Prostate gland (tissue), 2 donors: ENCODE measurements at places on chromosomes 3 and 15.

GRCh38 chr3:44003801-44004200 is 237.9 kb upstream of the TOPAZ1 start:
- DNase-seq = no peak

DNA sequence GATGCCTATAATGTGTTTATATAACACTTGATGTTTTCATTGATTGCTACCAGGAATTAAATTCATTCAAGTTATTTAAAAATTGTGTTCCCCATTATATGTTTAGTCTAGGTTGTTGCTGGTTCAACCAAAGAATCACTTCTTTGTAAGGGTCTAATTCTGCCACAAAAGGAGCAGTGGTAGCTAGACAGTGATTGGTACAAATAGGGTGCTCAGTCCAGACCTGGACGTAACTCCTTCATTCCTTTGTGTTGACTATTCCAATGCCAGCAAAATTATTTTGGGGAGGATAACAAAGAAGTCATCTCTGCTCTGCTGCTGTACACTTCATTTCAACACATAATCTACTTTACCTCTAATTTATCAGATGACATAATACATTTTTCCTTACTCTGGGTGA is 1.2 kb downstream of the CHMP2B start:
- DNase-seq = no peak

- peak; percentile 88 for DNase-seq
Measured at GRCh38 chr3:130849091-130849552, 44.8 kb upstream of the ATP2C1 start.

DNA sequence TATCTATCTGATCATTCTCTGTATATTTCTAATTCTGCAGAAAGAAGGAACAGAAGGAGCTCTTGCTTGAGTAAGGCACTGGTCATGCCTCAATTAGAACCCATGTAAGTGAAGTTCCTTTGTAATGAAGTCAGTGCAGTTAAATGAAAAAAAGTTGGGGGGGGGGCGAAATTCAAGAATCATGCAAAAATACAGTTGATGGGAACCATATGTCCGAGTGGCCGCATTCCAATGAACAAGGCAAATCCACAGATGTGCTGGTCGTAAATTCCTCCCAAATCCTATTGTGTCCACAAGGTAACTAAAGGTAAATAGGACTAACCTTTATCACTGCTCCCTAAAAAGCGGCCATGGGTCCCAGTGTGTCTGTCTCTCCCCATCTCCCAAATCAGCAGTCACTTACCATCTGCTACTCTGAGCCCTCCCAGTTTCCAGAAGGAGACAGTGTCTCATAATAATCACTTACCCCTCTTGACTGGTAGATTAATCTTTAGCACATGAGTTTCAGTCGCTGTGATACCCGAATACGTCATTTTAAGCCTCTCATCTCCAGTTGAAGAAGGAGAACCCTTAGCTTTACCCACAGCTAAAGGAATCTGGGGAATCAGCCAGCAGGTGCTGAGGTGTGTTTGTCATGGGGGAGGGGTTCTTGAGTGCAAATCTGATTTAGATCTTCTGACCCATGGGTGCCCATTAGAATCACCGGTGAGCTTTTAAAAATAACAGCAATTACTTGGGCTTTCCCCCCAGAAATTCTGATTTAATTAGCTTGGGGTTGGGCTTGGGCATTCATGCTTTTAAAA is 56.3 kb upstream of the EPHB3 start:
- DNase-seq = no peak

- no peak for DNase-seq
Measured at GRCh38 chr3:46089237-46090011, 62.1 kb upstream of the XCR1 start.

DNA sequence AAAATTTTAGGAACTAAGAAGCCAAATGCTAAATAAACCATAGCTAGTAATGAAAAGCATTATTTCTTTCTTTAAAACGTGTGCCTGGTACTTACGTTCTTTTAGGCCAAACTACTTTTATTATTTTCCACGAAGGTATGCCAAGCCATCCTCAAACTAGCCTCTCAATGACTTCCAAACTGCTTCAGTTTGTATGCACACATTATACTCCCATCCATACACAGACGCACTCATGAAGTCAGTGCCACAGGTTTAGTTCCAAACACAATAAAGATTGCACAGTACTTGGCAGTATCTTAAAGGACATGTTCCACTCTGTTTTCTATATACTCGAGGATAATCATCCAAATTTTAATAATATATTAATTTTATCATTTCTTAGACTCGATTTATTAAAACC is 609.2 kb upstream of the ZNF385D start:
- no peak for DNase-seq

GRCh38 chr3:30510596-30510995 is 95.8 kb upstream of the TGFBR2 start:
- no peak for DNase-seq

GRCh38 chr3:134372396-134373270 is 1.6 kb downstream of the AMOTL2 start:
- DNase-seq = no peak

GRCh38 chr3:87900061-87900460 is 158.7 kb downstream of the CGGBP1 start:
- DNase-seq = no peak

DNA sequence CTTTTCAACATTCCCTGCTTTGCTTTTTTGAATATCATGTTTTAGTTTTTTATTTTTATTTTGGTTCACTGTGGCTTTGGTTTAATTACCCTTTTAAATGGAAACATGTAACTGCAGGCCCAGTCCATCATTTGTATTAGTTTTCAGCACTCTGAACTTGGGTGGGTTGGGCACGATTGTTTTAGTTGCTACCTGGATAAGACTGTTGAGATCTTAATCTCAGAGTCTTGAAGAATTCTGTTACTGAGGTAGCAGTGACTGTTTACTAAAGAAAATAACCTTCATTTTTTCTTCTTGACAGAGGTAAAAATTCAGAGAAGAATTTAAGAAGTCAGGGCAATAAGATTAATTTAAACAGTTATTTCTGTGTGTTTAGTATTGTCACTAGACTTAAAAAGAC is 15.2 kb downstream of the PLCL2 start:
- no peak for DNase-seq

DNA sequence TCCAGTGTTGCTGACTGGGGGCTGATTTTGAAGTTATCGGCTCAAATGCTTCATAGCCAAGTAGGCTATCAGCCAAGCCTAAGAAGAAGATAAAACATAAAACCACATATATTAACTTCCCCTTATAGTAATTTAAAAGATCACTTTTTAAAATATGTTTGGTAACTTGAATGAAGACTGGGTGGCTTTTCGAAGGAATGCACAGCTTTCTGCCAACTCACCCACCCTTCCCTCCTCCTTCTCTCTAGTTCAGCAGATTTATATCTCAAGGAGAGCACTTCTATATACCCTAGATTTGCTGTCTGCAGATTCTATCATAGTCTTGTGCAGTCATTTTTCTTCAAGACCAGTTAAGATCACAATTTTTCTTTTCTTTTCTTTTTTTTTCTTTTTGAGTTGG is 189.4 kb upstream of the CHRM5 start:
- no peak for DNase-seq

DNA sequence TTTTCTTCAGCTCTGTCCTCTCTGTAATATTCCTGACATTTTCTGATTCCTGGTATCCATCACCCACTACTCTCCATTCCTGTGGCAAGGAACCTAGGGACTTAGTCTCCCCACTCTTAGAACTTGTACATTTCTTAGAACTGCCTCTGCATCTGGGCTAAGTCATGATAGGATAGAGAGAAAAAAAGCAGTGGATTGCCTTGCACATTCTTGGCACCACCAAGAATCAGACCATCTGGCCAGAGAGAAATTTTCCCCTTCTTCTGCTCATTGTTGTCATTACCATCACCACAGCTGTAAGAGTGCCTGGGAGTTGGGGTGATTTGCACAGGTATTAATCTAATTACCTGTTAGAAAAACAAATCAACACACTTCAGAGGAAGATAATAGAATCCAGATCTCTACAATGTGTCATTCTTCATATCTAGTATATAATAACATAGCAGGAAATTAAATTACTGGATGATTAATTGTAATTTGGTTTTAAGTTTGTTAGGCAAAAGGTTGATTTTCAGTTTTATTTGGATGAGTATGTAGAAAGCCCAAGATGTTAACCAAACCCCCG is 264.8 kb upstream of the ZPLD1 start:
- DNase-seq = no peak

- DNase-seq = no peak
Measured at GRCh38 chr3:49717211-49717958, 2.1 kb downstream of the AMIGO3 start.

DNA sequence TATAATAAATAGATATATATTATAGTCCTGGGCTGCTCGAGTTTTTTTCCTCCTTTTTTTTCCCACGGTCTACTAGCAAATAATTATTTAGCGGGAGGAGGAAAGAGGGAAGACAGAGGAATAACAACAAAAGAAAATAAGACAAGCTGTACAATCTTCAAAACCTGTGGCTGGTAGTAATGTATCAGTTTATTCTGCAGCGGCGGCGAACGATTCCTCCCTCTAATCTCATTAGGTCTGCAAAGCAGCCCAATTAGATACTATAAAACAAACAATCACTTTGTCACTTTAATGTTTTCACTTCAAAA is 390 bp upstream of the TLE3 start:
- DNase-seq = no peak

DNA sequence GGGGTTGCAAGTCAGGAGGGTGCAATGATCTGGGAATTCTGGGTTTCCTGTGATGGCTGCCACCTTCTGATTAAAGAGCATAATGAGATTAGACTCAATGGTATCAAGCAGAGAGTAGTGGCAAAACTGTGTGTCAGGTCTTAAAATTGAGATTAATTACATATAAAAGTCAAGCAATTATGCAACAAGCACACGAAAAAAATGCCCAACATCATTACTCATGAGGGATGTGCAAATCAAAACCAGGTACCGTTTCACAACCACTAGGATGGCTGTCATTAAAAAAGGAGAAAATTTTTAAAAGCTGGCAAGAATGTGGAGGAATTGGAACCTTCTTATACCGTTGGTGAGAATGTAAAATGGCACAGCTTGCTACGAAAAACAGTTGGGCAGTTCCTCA is 205.0 kb downstream of the OSBPL10 start:
- DNase-seq = no peak

GRCh38 chr3:42052484-42053351 is 38.4 kb upstream of the TRAK1 start:
- no peak for DNase-seq

GRCh38 chr15:60551147-60551780 is 72.3 kb upstream of the ICE2 start:
- DNase-seq = no peak

GRCh38 chr3:190385731-190386688 is 2.0 kb upstream of the CLDN16 start:
- DNase-seq = no peak

- no peak for DNase-seq
Measured at GRCh38 chr15:99425657-99426301, 140.0 kb upstream of the MEF2A start.
